ENCODE measurements at places on chromosomes 6 and 20.
A peak's percentile ranks its signal among the peaks of the same experiment; 100 is the strongest.

GRCh38 chr6:75126518-75126917 lies 79.3 kb downstream of the COL12A1 start:
- DNase-seq, result no peak

DNA sequence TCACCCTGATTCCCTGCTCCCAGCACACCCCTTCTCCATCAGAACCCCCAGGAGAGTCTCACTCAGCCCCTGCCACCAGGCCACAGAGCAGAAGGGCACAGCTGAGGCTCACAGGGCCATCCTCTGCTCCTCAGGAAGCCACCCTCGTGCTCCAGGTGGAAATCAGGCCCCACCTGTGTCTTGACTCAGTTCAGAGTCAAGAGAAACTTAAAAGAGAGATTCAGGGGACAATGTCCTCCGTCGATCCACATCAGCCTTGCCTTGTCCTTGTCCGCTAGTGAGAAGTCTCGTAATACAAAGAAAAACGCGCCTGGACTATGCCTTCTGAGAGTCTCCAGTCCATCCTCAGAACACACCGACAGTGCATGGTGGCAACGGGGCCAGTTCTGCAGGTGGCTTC lies 114.6 kb downstream of the SYNDIG1 start:
- DNase-seq, result no peak

DNA sequence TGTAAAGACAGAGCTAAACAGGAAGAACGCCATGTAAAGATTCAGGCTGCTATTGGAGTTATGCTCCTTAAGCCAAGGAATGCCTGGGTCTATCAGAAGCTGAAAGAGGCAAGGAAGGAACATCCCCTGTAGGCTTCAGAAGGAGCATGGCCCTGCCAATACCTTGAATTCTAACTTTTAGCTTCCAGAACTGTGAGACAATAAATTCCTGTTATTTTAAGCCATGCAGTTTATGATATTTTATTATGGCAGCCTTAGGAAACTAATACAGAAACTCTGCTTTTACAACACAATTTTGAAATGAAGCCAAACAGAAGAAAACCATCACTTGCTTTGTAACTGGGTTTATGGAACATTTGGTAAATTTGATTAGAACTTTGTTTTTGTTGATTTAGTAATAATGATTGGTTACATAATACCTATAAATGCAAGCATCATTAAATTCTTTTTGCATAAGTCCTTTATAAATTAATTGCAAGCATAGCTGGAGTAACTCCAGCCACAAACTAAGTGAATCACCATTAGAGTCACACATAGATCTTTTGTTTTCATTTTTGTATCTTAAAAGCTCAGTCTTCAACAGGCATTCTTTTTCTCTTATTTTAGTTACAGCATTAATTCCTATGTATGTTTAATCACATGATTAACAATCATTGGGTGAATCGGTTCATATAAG lies 33.5 kb upstream of the TSPYL1 start:
- DNase-seq, result no peak

GRCh38 chr6:149334201-149334600 lies 16.7 kb downstream of the TAB2 start:
- DNase-seq, result no peak

DNA sequence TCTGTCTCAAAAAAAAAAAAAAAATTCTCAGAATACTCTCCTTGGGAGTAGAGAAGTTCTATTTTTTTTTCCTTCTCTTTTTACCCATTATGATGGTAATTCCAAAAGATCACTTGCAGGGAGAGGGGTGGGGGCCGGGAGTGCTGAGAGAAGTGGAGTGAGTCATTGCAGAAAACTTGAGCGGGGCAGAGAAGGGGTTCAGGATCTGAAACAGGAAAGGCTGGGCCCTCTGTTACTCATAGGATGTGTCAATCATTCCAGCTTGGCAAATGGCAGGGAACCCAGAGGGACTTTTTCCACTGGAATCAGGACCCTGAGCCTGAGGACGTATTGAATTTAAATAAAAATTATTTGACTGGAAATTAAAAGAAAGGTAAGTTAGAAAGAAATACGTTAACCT lies 111.4 kb upstream of the ARMC2 start:
- DNase-seq, result no peak

- no peak for DNase-seq
Observed at GRCh38 chr6:11460001-11460668, 77.4 kb upstream of the TMEM170B start.

DNA sequence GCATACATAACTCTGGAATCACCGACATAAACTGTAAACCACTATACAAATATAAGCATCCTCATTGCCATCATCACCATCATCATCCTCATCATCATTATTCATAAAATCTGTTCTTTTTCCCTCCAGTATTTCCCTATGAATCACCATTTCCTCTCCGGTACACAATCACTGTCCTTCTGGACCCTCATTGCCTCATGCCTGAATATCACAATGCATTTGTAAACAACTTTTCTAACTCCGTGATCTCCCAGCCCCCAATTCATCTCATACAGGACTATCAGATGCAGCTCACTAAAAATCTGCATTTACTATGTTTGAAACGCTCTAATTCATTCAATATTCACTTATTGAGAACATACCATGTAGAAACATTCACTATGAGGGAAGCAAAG lies 339.7 kb downstream of the TBC1D32 start:
- no peak for DNase-seq

DNA sequence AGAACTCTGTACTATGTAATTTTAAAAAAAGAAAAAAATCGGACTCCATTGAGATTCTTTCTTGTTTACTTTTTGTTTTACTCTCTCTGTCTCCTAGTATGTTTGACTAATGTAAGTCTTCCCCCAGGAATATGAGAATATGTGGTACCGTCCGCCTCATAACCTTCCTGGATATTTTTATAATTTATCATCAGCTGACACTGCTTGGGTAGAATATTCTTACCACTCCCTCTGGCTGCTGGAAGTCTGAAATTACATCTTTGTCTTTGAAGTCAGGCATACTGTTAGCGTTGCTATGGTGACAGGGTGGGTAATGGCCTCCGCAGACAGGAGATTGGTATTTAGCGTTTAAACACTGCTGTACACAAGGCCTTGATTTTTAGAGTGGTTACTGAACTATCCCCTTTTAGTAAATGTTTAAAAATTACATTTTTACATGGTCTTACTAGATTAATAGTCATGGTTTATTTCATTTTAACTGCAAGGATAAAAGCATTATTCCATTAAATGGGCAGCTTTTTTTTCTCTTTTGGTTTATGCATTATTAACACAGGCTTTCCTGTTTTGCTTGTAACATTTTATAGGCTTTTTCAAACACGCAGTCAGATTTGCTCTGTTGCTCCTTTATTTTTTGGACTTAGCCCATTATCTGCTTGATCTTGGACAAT lies 176.4 kb downstream of the ARID1B start:
- DNase-seq, result peak; percentile 57

DNA sequence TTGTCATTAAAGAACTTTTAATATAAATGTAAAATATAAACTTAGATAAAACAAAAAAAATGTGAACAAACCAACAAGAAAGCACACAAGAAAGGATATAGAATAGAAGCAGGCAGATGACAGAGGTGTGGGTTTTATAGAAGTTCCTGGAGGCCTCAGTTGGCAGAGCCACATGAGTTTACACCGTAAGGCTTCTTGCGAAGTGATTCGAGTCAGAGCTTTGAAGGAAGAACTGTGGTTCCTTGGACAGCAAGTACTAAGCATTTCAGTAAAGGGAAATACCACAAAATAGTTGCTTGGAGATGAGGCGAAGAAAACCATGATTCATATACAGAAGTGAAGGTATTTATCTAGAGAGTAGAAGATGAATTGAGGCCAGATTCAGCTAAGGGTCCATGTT lies 207.9 kb upstream of the EYA4 start:
- no peak for DNase-seq

GRCh38 chr20:63162206-63162795 lies 53.6 kb downstream of the YTHDF1 start:
- no peak for DNase-seq

DNA sequence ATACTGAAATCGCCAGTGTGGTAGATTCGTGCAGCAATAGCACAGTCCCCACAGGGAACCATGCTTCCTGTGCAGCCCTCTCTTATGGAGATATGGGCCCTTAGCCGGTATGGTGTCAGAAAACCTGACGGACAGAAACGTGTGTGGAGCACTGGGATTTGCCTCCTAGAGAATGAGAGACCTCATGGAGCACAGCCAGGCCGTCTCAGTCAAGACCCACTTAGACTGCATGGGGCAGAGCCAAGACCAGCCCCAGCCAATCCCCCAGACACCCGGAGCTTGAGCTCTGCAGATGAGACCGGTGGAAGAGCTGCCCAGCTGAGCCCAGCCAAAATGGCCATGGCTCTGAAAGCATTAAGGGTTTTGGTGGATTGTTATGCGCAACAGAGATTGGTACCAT lies 163.7 kb downstream of the DLL1 start:
- no peak for DNase-seq

DNA sequence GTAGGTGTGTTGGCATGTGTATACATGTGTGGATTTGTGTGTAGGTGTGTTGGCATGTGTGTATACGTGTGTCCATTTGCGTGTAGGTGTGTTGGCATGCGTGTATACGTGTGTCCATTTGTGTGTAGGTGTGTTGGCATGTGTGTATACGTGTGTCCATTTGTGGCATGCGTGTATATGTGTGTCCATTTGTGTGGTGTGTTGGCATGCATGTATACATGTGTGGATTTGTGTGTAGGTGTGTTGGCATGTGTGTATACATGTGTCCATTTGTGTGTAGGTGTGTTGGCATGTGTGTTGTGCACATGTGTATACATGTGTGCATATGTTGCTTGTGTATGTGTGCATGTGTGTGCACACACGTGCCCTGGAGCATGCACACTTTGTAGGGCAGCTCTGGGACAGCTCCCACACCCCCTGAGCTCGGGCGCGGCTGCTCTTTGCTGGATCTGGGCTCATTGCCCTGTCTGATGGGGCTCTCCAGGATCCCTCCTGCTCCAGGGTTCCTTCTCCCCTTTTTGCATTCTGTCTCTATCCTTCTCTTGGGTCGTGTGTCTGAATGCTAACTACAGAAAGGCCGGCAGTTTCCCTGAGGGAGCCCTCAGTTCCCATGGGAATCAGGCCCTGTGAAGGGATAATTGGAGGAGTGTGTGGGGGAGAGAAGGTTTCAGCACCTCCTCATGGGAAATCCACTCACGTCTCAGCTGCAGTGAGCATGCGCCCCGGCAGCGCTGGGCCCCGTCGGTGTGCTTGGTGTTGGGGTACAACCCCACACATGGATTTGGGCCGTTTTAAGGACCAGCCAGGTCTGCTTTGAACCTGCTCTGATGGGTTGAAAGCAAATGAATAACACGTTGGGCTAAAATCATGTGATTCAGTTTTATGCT lies 102.0 kb downstream of the ERMARD start:
- DNase-seq, result no peak

- no peak for DNase-seq
Observed at GRCh38 chr6:113428702-113429101, 428.4 kb upstream of the MARCKS start.

DNA sequence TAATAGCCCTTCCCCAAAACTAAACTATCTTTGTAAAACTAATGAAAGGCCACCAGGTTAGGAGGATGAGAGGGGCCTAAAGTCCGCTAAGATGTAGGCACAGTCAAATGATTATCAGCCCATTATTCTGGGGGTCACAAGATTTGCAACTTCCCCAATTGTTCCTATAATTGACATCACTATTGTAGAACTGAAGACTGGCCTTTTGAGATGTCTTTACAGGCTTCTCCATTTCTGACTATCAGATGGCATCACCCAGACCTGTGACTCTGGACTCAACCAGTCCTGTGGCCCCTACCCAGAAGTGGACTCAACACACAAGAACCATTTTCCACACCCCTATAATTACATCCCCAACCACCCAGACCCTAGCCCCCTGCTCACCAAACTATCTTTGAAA lies 61.5 kb upstream of the MAP7 start:
- DNase-seq, result no peak

DNA sequence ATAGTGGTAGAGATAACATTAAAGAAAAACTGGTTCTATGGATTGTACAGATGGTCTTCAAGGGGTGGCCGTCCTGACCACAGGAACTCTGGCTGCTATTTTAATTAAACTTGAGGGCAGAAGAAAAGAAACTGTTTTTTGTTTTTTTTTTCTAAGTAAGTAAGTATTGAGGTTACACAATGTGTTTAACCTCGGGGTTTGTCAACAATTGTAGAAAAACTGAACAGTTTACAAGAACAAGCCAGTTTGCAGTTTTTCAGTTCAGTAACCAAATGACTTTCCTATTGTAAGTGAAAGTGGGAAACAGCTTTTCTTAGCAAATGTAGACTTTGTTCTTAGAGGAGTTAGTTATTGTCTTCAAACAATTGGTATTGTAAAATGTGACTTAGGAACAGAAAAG lies 77.0 kb downstream of the PLCB1 start:
- DNase-seq, result no peak

DNA sequence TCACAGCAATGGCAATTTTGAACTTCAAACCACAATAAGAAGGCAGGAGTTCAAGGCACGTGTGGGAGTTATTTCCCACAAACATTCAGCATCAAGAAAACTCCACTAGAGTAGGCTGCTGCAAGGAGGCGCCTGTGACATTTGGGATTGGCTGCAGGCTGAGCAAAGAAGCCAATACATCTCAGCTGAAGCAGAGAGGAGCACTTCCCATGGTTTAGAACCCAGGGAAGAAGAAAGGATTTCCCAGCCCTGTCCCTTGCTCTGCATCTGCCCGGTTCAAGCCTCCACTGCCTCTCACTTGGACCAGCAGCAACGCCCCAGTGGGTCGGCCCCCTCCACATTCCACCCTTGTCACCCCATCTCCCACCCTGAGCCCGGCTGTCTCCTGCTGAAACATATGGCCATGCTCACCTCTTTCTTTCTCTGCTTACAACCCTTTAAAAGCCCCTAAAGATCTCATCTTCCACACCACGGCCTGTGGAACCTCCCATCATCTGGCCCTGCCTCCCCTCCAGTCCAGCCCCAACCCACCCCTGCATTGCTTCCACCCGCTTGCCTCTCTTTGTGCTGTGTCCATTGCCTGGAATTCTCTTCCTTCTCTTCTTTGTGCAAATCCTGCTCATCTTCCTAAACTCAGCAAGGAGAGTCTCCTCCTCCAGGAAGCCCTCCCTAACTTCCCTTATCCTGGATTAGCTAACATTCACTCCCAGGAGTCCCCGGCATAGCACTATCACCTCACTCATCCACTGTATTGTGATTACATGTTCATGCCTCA lies 128.3 kb downstream of the ANKRD60 start:
- DNase-seq, result no peak

DNA sequence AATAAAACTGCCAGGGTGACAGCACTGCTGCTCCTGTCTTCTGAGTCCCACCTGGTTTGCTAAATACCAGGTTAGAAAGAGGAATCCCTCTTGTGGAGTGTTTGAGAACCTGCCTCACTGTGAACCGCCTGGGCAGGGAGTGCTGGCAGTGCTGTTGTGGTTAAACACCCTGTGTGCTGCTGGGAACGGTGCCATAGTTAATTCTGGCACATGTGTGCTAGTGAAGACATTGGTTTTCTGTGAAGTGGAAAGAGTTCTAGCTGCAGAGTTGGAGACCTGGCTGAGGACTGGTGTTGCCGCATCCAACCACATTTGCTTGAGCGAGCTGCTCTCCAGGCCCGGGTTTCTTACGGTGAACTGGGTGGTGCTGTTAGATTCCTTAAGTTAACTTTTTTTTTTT lies 72.7 kb downstream of the IGF2R start:
- DNase-seq, result peak; percentile 61

GRCh38 chr6:134555672-134556071 lies 237.8 kb upstream of the SGK1 start:
- DNase-seq, result no peak

All from NCI-H2107 (cell line).